Posterior vena cava (tissue), 2 donors: ENCODE measurements at places on chromosomes 2 and 18. TPM values are rescaled to one million over a fixed set of nuclear protein-coding genes. Genes with fewer than 3 reads are reported as not detected.

DNA sequence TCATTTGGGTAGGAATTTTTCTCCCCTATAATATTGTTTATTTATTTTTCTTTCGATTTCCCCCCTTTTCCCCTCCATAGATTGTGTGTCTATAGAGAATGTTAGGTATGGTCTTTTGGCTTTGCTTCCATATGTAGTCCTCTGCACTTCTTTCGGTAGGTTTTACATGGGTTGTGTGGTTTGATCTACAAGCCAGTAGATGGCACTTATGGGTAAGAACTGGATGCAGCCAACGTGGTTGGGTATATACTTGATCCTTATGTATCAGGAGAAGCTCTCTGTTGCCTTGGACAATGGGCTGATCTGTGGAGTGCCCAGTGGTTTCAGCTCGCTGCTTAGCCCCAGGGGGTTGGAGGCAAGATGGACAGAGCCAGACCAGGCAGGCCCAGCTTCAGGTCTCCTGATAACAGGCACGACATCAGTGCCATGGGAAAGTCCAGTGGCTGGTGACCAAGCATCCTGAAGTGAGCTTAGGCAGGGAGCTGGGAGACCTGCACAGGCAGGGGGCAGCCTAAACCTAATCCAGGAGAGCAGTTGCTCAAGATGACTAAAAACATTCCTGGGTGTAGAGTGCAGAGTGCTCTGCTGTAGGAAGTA is 488.3 kb downstream of the CCDC85A start:
- DNase-seq, result peak; percentile 65

Gene DSG4
- total RNA-seq, result not detected

- no peak for DNase-seq
Measured at GRCh38 chr18:10190564-10190963, 263.9 kb upstream of the APCDD1 start.

Gene CRYGC
- total RNA-seq, result not detected

Gene TAF4B
- 3.0 TPM for total RNA-seq
